ENCODE measurements at places on chromosomes 3 and 15.

DNA sequence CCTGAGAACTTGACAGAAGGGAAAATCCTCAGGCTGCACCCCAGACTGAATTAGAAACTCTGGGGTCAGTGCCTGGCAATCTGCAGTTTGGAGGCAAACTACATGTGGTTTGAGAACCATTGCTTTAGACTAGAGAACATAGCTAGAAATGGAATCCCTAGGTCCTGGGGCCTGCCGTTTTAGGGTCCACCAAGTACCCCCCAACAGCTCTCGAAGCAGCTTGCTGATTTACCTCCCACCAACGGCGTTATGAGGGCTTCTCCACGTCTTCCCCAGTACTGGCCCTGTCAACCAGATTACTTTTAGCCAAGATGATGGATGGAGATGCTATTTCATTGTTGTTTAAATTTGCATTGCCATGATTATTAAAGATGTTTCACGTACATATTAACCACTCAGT lies 272.5 kb downstream of the XXYLT1 start:
- DNase-seq: no peak

- DNase-seq: no peak
Observed at GRCh38 chr3:45872569-45872968, 13.8 kb upstream of the CCR9 start.

- DNase-seq: no peak
Observed at GRCh38 chr15:62503451-62503850, 338.4 kb upstream of the C2CD4B start.

- DNase-seq: peak; percentile 38
Observed at GRCh38 chr3:126982126-126982470, 817 bp upstream of the PLXNA1 start.

DNA sequence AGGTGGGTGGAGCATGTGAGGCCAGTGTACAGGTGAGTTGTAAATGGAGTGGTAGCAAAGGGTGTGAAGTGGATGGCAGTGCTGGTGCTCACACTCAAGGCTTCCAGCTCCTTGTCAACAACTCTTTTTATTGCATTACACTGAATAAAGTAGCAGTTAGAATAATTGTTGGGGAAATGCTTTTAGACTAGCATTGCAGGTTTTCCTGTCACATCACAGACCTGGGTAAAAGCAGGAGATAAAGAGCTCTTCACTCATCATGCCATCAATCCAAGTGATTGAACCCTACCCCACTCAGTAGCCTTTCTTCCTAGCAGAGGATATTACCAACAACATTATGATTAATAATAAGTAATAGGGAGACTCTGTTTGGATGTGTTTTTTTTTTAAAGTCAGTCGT lies 81.6 kb downstream of the CDIN1 start:
- DNase-seq: no peak

GRCh38 chr3:148790851-148791735 lies 36.5 kb upstream of the CPB1 start:
- DNase-seq: no peak

- DNase-seq: no peak
Observed at GRCh38 chr3:53585627-53586026, 91.2 kb downstream of the CACNA1D start.

DNA sequence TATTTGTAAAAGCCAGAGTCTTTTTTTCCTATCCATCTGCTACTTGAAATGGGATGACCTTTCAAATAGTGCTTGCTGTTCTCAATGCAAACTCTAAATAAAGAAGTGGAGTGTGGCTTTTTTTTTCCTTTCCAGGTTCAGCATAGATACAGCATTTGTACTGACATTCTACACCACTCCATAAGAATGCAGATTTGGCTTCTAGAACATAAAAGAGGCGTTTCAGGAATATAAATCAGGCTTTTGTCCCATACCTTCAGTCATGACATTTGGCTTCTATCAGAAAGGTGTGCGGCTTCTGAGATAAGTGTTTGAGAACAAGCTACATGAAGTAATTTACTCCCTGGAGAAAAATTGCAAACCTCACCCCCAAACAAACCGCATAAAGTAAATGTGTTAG lies 553.1 kb downstream of the FHIT start:
- no peak for DNase-seq

GRCh38 chr15:34900748-34901147 lies 68.8 kb downstream of the AQR start:
- DNase-seq: no peak

DNA sequence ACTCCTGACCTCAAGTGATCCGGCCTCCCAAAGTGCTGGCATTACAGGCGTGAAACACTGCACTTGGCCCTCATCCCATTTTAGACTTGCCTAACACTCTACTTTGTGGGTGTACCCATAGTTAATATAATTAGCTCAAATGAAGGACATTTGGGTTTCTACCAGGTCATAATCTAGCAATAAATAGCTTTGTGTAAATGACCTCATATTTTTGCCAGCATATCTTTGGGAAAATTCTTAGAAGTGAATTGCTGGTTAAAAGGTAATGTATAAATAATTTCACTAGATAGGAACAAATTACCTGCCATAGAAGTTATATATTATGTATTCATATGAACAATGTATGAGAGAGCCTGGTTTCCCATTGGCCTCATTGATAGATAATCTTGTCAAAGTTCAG lies 206.0 kb downstream of the DIPK2A start:
- no peak for DNase-seq

DNA sequence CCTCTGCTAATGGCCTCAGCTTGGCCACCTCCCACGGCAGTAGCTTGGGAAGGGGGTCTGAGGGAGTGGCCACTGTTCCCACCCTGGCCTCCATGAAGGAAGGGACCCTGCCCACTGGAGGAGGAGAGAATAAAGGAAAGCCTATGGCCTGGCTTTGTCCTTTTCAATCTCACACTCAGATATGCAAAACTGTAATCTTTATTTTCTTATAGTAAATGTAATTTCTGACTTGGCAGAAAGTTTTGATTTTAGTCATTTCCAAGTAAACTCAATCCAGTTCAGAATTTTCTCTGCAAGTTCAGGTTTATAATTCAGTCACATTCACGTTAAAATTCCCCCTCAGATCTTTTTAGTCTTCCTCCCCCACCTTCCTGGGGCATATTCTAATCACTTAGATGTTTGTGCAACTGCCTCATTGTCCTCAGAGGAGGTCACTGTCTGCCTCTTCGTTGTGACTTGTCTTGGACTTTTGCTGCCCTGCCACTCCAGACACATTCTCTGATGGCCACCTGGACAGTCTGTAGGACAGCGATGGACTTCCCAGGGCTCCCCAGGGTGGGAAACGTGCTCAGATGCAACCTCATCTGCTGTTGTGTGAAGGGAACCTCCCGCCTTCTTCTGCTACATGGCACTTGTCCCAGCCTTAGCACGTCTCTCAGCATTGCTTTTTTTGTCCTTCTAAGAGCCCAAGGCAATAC lies 222.8 kb upstream of the TBL1XR1 start:
- DNase-seq: no peak

DNA sequence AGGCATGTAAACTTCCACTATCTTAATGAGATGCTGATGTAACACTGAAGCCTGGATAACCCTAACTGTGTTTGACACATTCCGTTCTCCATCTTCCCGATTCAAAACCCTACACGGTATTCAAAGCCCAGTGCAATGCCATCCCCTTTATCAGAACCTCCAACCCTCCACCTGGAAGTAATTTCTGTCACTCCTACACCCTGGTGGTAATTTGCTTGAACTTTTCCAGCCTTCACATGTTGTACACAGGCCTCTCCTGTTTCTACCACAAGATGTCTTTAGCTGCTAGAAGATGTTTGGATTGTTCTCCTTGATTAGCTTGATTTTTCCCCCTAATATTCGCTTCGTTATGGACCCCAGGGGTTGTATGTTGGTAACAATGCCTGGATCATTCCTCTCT lies 208.9 kb downstream of the CHST2 start:
- no peak for DNase-seq

DNA sequence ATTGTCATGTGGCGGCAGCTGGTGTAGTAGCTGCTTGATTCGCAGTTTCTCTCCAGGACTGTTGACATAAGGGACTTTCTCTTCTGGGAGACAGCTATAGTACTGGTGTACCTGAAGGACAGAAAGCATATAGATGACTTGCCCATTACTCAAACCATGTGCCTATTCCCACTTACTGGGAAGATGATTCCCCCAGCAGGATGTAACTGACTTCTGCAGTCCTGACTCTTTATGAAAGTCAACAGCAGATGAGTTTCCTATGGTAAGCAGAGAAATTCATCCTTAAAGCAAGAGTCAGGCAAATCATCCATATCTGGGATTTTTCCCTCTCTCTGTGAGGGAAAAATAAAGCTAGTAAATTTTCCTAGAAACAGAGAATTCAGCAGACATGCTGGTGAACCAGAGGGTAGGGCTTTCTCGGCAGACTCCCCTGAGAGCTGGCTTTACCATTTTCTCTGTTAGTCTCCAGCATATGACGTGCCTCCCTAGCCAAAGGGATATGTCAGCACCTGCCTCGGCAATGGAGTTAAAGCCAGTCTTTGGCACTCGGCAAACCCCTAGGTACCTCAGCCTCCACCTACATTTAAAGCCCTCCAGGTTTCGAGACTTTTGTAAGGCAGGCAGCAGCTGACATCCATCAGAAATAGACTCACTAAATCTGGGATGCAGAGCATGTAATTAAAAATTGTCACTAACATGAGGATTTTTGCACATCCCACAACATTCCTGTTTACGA lies 62.1 kb downstream of the PRICKLE2 start:
- no peak for DNase-seq

DNA sequence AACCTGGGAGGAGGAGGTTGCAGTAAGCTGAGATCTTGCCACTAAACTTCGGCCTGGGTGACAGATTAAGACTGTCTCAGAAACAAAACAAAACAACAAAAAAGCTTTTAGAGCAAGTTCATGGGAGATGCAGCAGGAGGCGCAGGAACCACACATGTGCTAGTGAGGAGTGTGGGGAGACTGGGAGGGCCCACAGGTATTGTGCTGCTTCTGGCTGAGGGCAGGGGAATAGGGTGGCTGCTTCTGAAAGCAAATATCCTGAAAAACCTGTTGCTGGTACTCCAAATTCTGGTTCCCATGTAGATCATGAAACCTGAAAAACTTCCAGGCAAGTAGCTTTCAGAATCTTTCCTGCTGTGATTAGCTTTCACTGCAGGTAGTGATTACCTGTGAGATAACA lies 22.1 kb downstream of the TYRO3 start:
- DNase-seq: no peak

DNA sequence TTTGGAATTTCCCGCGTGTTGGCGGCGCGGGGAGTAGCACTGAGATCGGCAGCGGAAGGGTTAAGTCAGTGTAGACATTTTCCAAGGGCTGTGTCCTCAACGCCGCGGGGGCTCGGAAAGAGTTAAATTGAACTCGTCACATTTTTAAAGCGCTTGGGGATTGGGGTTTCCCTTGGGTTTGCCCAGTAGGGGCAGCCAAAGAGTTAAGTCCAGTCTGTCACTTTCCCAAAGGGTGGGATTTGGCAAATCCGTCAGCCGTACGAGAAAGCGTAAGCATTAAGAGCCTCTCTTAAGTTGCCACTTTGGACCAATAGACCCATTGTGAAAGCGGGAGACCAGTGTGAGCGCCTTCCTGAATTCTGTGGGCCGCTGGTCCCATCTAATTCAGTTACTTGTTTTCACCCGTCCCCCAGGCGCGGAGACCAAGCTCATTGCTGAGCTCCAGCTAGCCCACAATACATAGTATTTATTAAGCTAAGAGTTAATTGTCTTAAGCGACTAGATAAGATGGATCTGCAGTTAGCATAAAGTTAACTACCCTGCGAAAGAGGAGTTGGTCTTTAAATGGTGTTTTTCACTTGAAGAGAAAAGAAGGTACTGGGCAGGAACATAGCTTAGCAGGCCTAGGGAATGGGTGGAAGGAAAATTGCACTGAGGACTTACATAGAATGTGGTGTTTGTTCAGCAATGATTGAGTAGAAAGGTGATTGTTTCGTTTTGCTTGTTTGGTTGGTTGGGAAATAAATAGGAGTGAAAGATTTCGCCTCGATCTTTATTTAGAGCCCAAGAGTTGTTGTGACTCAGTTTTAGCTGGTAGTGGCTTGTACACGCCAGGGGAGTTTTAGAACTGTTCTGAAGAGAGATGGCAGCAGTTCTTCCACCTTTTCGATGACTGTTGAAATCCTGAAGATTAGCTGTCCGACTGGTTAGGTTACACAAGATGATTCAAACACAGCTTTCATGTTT lies 932 bp downstream of the ARL8B start:
- DNase-seq: no peak

DNA sequence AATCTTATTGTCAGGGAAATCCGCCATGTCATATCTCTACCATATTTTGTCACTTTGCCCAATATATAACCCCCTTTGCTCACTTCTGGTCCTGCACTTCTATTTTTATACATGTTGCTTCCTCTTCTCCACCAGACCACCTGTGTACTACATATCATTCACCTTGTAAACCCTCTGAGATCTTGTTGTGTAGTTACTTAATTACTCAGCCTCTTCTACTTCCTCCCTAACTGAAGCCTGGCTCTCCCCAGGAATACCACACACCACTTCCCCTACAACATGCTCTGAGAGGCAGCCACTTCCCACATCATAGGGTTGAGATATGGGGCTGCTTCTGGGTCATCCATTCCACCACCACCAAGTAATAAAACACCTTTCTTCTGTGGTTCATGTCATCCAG lies 10.0 kb downstream of the HEXA start:
- DNase-seq: peak; percentile 68

DNA sequence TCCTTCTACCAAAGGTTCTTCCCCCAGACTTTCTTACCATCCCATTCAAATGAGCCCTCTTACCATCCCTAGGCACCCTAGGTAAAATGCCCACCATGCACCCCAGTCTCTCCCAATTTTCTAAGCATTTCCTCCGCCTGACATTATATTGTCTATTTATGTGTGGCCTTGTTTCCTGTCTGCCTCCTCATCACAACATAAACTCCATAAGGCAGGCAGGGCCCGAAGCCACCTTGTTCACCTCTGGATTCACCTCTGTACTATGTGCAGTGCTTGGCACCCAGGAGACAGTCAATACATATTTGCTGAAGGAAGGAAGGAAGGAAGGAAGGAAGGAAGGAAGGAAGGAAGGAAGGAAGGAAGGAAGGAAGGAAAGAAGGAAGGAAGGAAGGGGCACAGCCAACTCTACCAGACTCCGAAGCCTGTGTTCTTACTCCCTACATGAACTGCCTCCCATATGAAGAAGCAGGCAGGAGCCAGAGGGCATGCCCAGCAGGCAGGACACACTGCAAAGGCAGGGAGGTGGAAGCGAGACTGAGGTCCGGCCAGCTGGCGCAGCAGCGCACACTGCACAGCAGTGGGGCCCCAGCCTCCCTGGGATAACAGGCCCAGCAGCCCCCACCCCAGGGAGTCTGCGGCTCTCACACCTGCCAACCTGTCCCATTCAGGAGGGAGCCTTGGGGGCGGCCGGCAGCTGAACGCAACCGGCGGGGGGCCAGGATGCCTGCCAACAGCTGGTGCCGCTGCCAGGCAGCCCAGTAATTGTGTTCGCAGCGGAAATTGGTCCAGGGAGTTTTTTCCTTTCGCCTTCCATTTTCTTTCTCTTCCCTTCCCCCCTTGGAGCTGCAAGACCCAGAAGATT lies 106.0 kb upstream of the LINGO1 start:
- no peak for DNase-seq

DNA sequence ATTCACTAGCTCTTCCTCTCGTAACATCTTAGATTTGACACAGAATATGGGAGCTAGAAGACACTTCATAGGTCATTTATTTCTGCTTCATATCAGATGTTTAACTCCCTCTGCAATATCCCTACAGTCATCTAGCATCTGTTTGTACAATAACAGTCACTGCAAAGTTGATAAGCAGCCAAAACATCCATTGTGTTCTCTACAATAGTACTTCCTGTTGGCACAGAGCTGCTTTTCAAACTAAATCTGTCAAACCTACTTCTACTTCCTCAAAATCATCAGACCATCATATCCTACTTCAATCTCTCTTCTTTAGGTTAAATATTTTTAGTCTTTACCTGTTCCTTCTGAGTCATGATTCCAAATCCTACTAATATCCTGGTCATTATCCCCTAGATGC lies 233.2 kb downstream of the FGF12 start:
- DNase-seq: no peak

GRCh38 chr3:52226229-52226817 lies 878 bp upstream of the TLR9 start:
- DNase-seq: no peak

Data from GM12878 (cell line).